ENCODE measurements at places on chromosomes 11 and 22.

DNA sequence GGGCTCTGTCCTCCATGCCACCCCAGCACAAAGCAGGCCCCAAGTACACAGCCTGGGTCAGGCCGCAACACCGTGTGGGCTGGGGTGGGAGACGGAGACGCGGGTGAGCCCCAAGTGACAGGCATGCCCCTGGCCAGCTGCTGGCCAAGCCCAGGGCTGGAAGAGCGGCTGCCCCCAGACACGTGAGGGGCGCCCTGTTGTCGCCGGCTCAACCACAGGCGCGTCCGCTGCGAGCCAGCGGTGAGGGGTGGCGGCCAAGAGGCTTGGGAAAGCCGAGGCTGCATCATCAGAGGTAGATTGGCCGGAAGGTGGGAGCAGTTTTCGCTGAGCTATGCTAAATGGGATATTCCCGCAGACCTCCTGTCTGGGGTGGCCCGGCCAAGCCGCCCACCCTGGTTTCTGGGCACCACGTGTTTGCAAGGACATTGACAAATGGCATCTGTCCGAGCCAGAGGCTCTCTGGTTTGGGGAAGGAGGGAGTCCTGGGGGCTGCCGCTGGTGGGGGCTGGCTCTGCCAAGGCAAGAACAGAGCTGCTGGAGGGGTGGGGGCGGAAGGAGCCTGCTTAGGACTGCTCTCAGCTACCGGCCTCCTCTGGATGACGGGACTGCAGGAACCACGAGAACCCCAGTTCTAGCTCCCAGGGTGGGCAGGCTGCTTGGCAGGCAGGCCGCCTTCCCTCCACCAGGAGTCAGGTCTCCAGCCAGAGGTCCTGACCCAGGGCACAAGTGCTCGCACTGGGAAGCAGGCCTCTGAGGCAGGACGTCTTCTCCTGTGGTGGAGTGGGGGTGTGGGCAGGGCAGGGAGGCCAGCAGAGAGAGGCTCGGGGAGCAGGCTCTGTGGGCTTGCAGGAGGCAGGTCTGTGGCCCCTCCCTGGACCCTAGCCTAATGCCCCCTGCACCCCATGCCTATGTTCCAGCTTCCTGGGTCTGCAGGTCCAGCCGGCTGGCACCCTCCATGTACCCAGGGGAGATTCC is 552 bp downstream of the PRR33 start:
- DNase-seq: no peak

DNA sequence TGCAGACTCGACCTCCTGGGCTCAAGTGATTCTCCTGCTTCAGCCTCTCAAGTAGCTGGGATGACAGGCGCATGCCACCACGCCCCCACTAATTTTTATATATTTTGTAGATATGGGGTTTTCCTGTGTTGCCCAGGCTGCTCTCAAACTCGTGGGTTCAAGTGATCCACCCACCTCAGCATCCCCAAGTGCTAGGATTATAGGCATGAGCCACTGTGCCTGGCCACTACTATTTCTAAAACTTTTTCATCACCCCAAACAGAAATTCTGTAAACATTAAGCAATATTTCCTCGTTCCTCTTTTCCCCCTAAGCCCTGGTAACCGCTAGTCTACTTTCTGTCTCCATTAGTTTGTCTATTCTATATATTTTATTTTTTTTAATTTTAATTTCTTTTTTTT is 9.0 kb upstream of the ATG16L2 start:
- DNase-seq: no peak

DNA sequence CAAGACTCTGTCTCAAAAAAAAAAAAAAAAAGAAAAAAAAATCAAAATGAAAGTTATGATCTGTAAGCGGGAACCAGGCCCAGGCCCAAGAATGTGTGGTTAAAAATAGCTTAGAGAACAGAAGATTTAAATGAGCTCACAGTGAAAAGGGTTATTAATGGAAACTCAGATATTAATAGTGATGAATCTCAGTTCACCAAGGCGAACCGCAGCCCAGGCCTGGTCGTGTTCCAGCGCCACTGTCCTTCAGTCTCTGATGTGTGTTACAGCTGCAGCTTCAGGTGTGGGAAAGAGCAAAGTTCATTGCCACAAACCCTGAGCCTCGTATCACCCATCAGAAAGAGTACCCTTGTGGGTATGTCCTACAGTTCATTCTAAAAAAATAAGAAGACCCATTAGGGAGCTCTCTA is 107.1 kb downstream of the GAB2 start:
- DNase-seq: no peak

DNA sequence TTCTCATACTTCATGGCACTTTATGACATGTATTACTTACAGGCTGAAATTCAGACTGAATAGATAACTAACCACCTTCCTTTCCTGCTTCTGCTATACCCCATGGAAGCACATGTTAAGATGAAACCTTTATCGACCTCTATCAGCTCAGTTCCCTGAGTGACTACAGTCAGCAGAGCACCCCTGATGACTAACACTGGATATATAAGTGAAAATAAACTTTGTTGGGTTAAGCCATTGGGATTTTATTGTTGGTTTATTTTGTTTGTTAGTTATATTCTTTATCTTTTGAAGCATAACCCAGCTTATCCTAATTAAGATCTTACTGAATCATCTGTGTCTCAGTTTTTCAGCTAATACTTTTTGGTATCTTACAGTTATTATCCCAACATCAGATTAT is 23.0 kb upstream of the MAML2 start:
- no peak for DNase-seq

GRCh38 chr11:7892840-7893254 is 38.2 kb downstream of the OR10A6 start:
- DNase-seq: no peak

- no peak for DNase-seq
Measured at GRCh38 chr11:76661834-76662434, 8.6 kb downstream of the LRRC32 start.

DNA sequence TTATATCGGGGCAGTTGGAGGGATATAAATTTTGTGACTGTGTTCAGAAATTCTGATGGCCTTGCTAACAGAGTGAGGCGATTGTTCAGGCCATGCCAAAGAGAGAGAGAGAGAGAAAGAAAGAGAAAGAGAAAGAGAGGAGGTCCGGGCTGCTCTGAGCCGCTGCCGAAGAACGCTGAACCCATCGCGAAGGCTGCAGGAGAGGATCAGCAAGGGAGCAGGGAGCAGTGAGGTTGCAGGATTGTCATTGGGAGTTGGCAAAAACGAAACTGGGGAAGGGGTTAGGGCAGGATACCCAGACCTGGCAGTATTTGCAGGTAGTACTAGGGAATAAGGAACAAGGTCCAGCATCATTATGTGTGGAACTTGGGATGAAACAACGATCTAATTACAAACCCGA is 537.1 kb downstream of the INSC start:
- DNase-seq: no peak

DNA sequence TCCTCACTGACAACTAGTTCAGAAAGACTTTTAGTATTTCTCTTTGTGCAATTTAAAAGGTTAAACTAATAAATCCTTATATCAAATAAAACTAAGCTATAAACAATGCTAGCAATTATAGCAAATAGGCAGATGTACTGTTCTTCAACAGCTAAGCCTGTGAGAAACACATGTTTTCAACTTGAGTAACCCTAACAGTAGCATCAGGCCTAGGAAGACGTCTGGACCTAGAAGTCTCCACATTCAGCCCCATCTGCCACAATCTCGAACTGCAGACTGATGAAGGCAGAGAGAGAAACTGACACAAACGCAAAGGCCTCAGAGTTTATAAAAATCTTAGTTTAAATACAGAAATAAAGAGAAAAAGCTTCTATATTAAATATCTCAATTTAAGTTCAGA is 2.5 kb downstream of the ST13 start:
- DNase-seq: no peak

DNA sequence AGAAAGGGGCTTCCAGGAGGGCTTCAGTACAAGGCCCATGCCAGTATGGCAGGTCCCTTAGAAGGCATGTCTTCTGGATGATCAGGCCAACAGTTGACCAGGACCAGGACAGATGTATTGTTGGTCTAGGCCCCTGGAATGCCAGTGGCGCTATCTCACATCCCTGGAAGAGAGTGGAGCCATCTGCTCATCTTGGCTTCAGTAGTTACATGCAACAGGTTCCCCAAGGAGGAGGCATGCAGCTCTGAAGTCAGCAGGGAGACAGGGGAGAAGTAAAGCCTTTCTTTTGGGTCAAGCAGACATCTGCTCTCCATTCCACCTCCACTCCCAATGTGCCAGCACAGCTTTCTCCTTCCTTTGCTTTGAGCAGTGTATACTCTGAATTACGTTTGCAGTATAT is 244.1 kb downstream of the KIRREL3 start:
- no peak for DNase-seq

DNA sequence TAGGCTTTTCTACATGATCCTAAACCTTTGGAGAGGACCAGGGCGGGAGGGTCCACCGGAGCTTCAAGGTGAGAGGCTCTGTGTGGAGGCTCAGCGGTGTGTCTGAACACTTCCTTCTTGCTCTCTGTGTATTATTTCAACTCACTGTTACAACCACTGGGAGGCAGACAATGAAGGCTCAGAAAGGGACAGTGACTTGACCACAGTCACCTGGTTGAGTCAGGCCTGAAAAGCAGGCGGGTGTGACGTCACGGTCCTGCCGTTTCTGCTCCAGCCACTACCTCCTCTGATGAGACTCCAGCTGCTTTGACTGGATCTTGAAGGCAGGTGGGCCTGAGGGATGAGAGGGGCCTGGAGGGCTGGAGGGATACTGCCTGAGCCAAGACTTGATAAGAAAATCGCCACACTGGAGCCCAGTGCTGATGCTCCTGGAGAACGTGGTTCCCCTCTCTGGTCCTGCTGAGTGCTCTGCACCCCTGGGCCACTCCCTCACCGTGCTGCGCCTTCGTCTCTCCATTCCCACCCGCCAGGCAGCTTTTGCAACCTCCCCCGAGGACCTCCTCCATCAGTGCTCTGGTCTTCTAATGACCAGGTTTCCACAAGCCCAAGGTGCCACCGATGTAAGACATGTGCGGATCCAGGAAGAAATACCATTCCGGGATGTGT is 27.9 kb downstream of the KCNC1 start:
- DNase-seq: no peak

DNA sequence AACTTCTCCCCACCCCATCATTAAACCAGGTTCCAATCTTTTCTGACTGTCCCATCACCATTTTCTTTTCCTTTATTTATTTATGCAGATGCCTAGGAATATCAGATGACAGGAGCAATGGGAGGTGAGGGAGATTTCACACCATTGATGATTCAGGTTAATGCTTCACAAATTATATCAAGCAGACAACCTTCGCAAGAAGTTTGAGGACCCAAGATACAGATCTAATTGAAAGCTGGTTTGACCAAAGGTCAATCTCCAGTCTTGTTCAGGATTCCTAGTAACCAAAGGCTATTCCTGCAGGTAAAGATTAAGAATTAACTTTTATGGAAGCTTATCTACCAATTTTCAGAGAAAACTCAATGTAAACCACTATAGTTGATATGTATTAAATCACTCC is 54.4 kb downstream of the SLC35F2 start:
- DNase-seq: no peak

- no peak for DNase-seq
Measured at GRCh38 chr11:63639199-63639832, 25.1 kb upstream of the PLAAT3 start.

Data from activated CD4-positive, alpha-beta T cell treated with anti-CD3 and anti-CD28 coated beads for 1 hour (primary cell).